ENCODE measurements at places on chromosomes 1 and 21. TPM values are rescaled to one million over a fixed set of nuclear protein-coding genes. Genes with fewer than 3 reads are reported as not detected.

The DNTTIP2 gene
- 48.5 TPM for total RNA-seq

The CD1B gene
- not detected for total RNA-seq

The REN gene
- total RNA-seq = not detected

The CNIH3 gene
- 2.1 TPM for total RNA-seq

The ADGRL2 gene
- total RNA-seq = 40.5 TPM

The SHISA4 gene
- total RNA-seq = 1.2 TPM

The NECTIN4 gene
- 115 TPM for total RNA-seq

The LINGO4 gene
- not detected for total RNA-seq

The C1orf116 gene
- 62.2 TPM for total RNA-seq

The UTS2 gene
- total RNA-seq = not detected

The NR5A2 gene
- 0.60 TPM for total RNA-seq

The FAM72A gene
- 4.2 TPM for total RNA-seq

The LIN28A gene
- not detected for total RNA-seq

The CDA gene
- 97.6 TPM for total RNA-seq

The CTSS gene
- total RNA-seq = 19.6 TPM

The CCDC27 gene
- total RNA-seq = not detected

The CFAP107 gene
- not detected for total RNA-seq

The PALMD gene
- 17.7 TPM for total RNA-seq

The RASAL2 gene
- total RNA-seq = 19.2 TPM

The GSTM1 gene
- total RNA-seq = not detected

The PAQR6 gene
- 2.0 TPM for total RNA-seq

The DNASE2B gene
- total RNA-seq = not detected

The PBX1 gene
- total RNA-seq = 31.5 TPM

The CR2 gene
- total RNA-seq = 1.7 TPM

The SAMD13 gene
- total RNA-seq = 0.44 TPM

The BOLA1 gene
- total RNA-seq = 12.0 TPM

The S100A2 gene
- 4,166 TPM for total RNA-seq

The SPRR2B gene
- total RNA-seq = 27.1 TPM

The C1orf141 gene
- total RNA-seq = not detected

The TNFSF18 gene
- total RNA-seq = 2.0 TPM

Data from esophagus mucosa (tissue), 1 donor.